ENCODE measurements at places on chromosomes 7 and 10.
A peak's percentile ranks its signal among the peaks of the same experiment; 100 is the strongest.

GRCh38 chr7:151852486-151853396 lies 24.2 kb downstream of the PRKAG2 start:
- no peak for DNase-seq

GRCh38 chr10:122293156-122293960 lies 22.3 kb downstream of the BTBD16 start:
- peak; percentile 28 for DNase-seq

- DNase-seq = no peak
Measured at GRCh38 chr7:106045586-106045985, 66.5 kb downstream of the SYPL1 start.

DNA sequence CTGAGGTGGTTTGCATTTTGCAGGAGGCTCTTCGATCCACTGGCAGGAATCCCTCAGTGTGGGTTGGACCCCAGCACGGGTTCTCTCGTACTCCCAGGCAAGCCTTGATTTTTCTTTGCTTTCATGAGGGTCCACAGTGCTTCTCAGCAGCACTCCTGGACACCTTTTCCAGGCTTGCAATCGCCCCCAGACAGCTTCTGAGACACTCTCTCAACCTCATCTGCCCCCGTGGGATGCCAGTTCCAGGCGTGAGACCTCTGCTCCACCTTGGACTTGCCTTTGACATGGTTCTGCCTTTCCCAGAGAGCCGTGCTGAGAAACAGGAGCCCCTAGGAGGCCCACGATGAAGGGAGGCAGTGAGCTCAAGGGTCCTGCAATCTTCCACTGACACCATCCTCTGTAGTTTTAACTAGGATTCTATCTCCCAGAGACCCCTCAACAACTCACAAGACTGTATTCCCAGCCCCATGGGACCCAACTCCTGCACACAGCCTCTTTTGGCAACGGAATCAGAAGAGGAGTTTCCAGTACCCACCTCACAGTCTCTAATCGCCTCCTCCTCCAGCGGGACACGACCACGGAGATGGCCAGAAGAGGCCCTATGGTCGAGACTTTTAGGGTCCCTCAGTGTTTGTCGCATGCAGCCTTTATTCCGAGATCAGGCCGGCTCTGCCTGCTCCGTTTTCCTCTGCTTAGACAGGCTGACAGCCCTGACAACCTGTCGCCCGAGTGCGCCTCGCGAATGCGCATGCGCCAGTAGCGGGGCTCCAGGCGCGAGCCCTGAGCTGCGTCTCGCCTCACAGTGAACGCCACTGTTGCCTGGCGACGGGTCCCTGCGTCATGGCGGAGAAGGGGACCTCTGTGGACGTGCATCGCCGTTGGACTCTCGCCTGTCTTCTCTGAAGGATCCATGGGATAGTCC lies 26.0 kb upstream of the ZNF273 start:
- DNase-seq = peak; percentile 71

DNA sequence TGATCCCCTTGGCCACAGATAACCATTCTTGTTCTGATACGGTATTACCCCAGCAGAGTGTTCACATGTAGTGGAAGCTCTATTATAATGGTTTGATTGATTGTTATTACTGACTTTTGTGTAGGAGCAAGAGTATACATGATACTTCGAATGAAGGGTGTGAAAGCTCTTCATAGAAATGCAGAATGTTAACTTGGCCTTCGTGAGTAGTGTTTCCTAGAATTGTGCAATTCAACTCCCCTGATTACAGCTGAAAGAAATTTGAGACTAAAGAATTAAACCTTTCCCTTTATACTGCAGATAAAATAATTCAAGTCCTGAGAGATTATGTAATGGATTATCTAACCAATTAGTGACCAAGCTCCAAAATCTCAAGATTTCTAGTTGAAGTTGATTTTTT lies 38.2 kb downstream of the MKLN1 start:
- no peak for DNase-seq

DNA sequence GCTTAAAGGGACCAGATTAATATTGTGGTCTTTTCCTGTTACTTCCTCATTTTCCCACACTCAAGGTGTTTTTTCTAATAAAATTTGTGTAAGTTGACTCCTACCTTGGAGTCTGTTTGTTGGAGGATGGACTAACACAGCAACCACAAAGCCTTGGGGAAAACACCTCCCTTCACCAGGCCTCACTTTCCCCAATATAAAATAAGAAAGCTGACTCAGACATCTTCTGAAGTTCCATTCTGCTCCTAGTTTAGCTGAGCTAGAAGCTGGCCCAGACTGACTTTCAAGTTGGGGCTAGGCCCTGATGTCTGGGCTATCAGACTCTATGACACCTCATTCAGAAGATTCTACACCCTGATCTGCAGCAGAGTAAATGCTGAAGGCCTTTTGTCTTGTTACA lies 73.0 kb upstream of the ADRB1 start:
- DNase-seq = no peak

GRCh38 chr7:99559175-99559915 lies 903 bp downstream of the ZNF655 start:
- peak; percentile 35 for DNase-seq

DNA sequence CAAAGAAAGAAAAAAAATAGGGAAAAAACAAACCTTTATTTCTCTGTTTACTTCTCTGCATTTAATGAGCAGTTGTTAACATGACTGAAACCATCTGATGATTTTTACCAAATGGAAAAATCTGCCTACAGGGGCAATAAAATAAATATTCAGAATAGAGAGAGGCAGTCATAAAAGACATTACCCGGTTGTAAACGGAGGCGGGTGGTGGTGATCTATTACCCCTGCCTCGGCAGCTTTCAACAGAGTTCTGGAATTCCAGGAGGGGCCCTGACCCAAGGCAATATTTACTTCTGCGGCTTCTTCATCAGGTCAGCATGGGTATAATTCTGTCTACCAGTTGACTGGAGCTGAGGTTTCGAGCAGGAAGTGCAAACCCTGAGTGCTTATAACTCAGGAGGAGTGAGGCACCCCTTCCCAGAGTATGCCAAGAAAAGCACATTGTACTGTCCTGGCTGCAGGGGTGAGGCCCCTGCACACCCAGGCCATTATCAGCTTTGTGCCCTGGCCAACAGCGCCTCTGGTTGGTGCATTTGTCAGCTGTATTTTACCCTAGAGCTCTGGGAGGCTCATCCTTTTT lies 8.2 kb upstream of the CXCL12 start:
- DNase-seq = no peak

DNA sequence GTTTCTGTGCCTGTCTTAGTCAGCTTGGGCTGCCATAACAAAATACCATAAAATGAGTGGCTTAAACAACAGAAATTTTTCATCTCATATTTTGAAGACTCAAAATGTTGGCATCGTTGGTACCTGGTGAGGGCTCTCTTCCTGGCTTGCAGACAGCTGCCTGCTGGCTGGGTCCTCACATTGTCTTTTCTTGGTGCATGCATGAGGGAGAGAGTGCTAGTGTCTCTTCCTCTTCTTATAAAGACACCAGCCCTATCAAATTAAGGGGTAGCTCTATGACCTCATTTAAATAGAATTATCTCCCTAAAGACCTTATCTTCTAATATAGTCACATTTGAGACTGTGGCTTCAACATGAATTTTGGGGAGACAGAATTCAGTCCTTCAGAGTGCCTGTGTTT lies 39.9 kb downstream of the ST8SIA6 start:
- no peak for DNase-seq

DNA sequence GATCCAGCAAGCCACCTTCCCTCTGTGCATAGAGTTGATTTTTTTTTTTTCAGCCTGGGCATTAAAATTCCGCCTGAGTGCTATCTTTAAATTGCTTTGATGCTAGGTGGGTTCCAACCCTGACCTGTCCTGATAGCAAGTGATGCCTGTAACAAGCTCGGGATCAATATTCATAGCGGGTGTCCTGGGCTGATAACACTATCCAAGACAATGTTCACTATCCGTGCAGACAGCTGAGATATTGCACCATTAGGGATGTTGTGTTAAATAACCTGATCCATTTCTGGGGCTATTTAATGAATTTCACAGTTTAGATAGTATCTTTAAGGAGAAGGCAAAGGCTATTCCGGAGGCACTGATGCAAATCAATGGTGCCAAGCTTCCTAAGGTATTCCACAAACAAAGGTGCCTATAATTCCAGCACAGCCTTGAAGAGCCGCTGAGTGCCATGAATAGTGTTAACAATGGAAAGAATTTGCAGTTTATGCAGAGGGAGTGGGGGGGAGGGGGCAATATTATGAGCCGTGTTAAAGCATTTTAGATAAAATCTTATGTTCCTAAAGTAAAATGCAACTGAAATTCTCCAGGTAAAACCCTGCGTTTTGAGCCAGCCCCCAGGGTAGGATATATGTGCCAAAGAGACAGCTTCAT lies 4.2 kb upstream of the NKX1-2 start:
- no peak for DNase-seq

GRCh38 chr10:131825150-131825848 lies 75.5 kb upstream of the PPP2R2D start:
- DNase-seq = no peak
